ENCODE measurements at places on chromosomes 7 and 10.
A peak's percentile ranks its signal among the peaks of the same experiment; 100 is the strongest.

DNA sequence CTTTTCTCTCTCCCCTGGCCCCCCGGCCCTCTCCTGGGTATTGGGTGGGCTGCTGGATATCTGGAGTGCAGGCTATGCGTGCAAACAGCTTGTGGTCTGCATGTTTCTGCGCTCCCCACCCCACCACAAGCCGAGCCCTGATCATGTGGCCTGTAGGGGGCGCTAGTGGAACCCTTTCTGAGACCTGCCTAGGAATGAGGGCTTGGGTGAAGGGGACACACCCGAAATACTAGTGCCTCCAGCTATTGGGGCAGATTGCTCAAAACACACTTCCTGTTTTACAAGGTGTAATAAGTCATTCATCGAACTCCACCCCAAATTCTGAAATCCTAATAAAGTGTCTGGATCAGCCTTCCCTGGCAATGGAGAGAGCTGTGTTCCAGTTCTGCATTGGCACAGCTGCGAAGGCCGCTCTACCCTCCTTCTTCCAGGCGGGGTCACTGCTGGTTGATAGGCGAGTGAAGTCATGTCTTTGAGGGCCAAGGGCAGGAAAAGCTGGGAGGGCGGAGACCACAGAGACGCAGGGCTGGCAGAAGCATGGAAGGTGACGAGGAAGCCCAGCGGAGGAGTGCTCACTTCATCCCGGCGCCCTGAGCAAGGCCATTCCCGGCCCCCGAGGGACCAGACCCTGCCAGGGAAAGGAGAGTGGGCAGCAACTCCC is 19.8 kb upstream of the PRRT4 start:
- no peak for DNase-seq

DNA sequence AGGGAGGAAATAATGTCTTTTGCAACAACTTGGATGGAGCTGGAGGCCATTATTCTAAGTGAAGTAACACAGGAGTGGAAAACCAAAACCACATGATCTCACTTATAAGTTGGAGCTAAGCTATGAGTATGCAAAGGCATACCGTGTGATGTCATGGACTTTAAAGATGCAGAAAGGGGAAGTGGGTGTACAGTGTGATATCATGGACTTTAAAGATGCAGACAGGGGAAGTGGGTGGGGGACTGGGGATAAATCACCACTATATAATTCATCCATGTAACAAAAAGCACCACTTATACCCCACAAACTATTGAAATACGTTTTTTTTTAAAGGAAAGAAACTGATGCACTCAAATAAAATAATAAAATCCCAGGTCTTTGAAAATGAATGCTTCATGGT is 29.5 kb downstream of the LYZL2 start:
- DNase-seq = no peak

DNA sequence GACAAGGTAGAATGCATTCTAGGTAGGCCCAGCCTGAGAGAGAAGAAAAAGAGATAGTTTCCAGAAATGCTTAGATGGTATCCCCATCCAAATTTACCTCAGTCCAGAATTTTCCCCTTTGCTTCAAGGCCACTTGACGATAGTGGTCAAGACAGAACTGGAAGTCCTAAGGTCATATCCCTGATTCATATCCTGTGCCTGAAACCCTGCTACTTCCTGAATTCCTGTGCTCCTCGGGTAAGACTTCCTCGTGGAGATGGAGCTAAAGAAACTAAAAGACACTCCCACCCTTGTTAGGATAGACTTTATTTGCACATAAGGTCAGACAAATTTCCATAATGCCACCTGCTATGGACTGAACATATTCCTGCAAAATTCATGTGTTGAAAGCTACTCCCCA is 175.9 kb downstream of the EVX1 start:
- DNase-seq = no peak

DNA sequence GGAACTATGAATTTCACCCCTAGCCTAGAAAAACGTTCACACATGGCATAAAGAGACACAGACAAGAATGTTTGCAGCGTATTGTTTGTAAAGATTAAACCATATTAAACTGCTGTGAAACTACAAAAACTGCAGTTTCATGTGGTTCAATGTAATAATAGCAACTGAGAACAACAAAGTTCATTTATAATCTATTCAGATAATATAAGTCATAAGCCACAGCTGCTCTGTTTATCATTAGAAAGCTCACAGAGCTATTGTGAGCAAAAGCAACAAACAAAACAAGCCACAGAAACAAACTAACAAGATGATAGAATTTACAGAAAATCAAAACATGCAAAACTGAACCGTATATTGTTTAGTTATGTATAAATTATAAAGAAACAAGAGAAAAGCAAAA is 113.5 kb downstream of the AHR start:
- no peak for DNase-seq

GRCh38 chr10:26647602-26648244 is 49.8 kb upstream of the PDSS1 start:
- DNase-seq = no peak

DNA sequence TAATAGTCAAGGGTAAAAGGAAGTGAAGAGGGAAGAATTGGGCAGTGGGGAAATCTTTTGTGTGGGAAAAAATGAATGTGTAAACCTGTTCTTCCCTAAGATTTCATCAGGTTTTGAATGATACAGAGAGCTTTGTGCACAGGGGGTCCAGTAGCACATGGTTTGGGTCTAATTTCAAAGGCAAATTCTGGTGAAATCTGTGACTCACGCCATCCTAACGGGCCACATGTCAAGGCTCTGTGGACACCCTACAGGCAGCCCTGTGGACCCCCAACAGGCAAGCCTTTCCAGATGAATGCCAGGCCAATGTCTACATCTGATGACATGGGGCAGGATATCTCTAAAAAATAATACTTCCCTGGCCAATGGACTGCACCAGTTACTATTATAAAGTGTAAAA is 309.8 kb downstream of the PARD3 start:
- no peak for DNase-seq

- no peak for DNase-seq
Observed at GRCh38 chr10:44911951-44912350, 814 bp downstream of the TMEM72 start.

GRCh38 chr10:78301891-78302738 is 268.5 kb downstream of the RPS24 start:
- peak; percentile 14 for DNase-seq

- DNase-seq = no peak
Observed at GRCh38 chr10:83691791-83692596, 447.3 kb upstream of the GHITM start.

GRCh38 chr10:74863551-74863950 is 37.2 kb downstream of the KAT6B start:
- DNase-seq = no peak

- DNase-seq = peak; percentile 90
Observed at GRCh38 chr7:138738551-138739335, 37.6 kb upstream of the SVOPL start.

DNA sequence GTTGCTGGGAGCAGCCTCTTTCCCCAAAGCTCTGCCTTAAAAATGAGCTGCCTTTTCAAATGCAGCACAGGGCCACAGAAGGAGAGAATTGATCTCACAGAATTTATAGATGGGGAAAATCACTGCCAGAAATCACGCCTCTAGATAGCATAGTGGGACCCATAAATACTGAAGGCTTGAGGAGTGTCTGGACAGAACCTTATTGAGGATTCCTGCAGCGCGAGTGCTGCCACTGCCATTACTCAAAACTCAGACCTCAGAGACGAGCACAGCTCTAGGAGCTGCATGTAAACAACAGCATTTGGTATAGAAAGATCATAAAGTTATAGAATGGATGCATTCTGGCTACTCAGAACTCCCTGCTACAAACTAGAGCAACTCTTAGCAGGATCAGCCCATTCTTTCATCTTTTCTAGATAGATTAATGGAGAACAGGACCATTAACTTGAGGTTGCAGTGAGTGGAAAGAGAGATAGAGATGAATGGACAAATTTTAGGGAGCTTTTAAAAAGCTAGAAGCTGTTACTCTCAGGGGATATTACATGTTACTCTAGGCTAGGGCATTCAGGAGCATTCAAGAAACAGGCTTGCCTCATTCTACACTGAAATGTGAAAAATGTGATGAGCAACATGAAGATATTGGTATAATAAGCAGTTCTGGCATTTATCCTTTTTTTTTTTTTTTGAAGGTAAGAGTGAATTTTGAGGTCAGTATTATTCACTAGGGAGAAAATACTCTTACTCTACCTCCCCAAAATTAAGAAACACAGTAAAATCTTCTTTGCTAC is 267.2 kb upstream of the SLC26A5 start:
- DNase-seq = no peak

GRCh38 chr7:84384417-84384816 is 189.8 kb upstream of the SEMA3A start:
- DNase-seq = no peak

GRCh38 chr10:109191823-109192222 is 731.5 kb downstream of the XPNPEP1 start:
- DNase-seq = no peak

DNA sequence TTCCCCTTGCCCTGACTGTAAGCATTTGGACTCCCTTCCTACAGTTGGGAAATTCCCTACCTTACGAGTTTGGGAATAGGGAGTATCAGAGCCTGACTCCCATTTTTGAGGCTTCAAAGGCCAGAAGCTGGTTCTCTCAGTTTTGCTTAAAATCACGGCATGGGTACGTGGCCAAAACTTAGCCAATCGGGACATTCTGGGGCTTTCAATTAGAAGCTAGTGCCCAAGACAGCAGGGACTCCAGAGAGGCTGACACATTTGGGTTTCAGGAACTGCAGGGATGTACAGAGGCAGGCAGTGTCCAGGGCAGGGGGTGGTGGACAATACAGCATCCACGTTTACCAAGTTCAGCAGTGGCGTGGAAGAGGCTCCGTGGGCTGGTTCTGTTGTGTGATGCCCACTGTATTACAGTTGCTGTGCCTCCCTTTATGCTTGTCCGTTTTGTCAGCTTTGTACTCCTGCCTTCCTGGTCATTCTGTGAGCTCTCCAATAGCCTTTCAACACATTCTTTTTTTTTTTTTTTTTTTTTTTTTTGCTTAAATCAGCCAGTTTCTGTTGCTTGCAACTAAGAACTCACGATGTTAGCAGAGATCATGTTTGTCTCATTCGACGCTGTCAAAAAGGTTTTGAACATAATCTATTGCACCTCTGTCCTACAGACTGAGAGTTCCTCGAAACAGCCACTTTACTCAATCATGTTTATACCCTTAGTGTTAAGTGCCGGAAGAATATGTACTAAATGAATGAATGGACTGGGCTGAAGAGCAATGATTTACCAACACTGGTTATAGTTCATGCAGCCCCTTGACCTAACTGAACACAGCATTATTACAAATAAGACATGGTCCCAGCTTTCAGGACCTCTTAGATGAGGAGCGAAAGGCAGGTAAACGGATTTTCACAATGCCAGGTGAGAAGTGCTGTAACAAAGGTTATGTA is 1.1 kb downstream of the GGCT start:
- DNase-seq = peak; percentile 31

GRCh38 chr7:1593091-1593866 is 23.4 kb upstream of the PSMG3 start:
- DNase-seq = no peak

GRCh38 chr7:86926732-86927131 is 132.7 kb downstream of the ELAPOR2 start:
- DNase-seq = peak; percentile 76

DNA sequence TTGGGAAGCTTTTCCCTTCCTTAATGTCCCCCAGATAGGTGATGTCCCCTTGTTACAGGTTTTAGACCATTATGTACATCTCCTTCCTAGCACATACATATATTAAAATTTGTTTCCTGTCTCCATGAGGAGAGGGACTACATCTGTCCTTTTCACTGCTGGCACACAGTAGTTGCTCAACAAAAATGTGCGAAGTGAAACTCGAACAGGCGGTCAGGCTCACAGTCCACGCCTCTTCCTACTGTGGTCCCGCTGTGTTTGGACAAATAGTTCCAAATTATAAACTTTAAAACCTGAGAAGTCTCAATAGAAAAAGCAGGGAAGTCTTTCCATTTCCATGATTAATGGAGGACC is 1.2 kb upstream of the HHEX start:
- DNase-seq = no peak

GRCh38 chr7:22729180-22729825 is 2.3 kb downstream of the IL6 start:
- DNase-seq = no peak

DNA sequence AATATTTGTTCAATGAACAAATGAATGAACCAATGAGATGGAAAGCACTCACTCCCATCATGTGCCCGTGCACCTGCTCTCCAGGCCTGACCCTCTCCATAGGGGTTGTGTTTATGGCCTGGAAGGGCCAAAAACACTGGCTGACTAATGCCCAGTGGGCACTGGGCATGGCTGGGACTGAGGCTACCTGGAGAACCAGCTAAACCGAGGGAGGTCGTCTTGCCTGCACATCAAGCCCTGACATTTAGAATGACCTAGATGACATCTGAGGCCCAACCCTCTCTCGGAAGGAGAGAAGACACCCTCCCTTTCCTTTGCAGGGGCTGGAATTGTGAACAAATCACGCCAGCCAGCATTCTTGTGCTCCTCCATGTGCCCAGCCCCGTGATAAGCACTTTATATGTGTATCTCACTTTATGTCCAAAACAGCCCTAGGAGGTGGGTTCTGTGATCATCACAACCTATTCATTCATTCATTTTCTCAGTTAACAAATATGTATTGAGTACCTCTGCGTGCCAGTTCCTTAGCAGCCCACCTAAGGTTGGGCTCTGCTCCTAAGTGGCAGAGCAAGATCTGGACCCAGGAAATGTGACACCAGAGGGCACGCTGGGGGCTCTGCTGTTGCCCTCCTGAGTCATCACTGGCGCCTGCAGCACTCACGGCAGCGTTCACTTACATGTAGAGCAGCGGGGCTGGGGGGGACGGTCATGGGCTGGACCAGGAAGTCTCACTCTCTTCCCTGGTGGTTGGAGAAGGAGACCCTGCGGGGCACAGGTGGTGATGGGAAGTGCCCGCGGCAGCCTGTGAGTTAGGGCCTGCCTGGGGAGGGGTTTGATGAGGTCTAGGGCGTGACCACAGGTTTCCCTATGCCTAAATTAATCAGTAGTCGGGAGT is 52.0 kb downstream of the TSPAN15 start:
- no peak for DNase-seq

- DNase-seq = no peak
Observed at GRCh38 chr10:100864978-100865377, 47.8 kb upstream of the SLF2 start.

DNA sequence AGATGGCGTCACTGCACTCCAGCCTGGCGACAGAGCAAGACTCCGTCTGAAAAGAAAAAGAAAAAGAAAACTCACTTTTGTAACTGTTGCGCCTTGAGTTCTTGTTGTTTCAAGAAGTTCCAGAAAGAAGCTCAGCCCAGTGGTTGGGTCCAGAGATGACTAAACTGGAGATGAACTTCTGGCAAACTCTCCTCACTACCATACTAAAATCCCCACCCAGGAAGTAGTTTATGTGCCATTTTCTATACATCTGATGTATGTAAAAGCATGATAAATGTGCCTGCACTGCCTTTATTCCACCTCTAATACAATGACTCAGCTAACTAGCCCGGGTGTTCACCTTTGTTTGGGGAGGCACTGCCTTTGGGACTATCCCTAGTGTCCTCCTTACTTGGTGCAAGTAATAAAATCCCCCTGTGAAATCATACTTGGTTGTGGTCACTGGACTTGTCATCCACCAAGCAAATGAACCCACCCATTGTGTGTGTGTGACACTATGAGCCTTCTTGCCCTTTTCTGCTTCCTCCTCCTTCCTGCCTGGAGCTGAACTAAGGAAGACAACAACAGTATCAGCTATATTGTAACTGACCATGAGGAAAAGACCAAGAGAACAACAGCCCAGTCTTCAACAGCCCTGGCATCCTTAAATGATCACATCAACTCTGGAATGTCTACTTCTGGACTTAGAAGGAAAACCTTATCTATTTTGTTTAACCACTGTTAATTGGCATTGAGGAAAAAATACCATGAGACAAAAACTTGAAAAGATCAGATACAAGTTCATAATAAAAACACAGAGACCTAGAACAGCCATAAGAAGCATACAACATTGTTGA is 33.6 kb downstream of the JMJD1C start:
- DNase-seq = no peak
